D721Med (cell line): ENCODE measurements at places on chromosomes 2 and 18.

GRCh38 chr18:73199151-73199550 lies 331.4 kb upstream of the NETO1 start:
- DNase-seq, result no peak

- no peak for DNase-seq
Measured at GRCh38 chr2:167451496-167452289, 563.4 kb downstream of the XIRP2 start.

DNA sequence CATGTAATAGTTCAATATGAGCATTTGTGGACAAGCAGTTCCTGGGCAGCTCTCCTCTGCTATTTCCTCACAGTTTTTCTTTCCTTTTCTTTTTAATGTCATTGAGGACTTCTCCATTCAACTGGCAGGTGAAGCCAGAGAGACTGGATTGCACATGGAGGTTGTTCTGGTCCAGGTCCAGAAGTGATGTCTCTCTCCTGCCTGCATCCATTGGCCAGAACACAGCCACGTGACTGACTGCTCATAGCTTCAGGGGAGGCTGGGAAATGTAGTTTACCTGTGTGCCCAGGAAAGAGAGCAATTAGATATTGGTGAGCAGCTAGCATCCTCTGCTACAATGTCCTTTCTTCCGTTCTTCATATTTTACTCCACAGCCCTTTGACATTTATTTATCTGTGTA lies 20.2 kb upstream of the ADAM23 start:
- DNase-seq, result no peak

GRCh38 chr2:118059919-118060478 lies 28.3 kb upstream of the INSIG2 start:
- no peak for DNase-seq

GRCh38 chr2:104836841-104837240 lies 17.1 kb upstream of the POU3F3 start:
- DNase-seq, result no peak

DNA sequence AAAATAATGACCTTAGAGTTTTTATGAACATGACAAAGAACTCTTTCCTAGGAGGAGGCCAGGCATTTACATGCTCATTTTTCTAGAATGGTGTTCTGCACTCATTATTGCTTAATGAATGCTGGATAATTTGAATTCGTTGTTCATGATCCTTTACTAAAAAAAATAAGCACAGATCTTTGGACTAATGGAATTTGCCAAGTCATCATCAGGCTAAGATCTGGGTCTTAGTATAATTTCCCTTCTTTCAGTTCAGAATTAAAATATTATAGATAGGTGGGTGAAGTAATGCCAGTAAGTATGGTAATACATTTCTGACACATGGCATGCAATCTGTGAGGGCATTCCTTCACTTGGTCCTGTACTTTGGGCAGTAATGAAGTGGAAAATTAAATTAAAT lies 143.8 kb upstream of the AQP4 start:
- no peak for DNase-seq

DNA sequence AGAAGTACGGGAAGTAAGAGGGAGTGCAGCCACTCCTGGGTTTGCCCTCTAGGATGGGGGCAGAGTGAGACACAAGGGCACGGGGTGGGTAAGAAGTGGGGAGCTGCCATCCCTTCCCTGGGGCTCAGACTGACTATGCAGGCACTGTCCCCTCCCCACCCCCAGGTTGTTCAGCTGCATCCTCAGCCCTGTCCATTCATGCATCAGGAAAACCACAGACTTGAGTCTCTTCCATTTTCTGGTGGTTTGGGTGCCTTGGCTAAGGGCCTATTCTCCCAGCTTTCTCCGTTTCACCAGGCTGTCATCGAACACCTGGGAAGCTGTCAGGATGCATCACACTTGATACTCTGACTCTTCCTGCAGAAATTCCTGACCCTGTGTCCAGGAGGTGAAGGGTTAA lies 111.9 kb downstream of the TFCP2L1 start:
- no peak for DNase-seq

DNA sequence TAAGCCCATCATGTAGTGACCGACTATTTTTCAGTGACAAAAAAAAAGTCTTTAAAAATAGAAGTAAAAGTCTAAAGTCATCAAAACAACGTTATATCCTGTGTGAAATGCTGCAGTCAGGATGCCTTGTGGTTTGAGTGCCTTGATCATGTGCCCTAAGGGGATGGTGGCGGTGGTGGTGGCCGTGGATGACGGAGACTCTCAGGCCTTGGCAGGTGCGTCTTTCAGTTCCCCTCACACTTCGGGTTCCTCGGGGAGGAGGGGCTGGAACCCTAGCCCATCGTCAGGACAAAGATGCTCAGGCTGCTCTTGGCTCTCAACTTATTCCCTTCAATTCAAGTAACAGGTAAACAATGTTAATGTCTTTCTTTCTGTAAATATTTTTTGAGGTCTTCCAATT lies at the start of gene CD28:
CD28 (plus strand) TSS at position 237 of the 400 bp plus-strand sequence; CDS start at position 295, 58 bp downstream.
- no peak for DNase-seq

- no peak for DNase-seq
Measured at GRCh38 chr2:234368861-234369261, 128.0 kb downstream of the ARL4C start.

DNA sequence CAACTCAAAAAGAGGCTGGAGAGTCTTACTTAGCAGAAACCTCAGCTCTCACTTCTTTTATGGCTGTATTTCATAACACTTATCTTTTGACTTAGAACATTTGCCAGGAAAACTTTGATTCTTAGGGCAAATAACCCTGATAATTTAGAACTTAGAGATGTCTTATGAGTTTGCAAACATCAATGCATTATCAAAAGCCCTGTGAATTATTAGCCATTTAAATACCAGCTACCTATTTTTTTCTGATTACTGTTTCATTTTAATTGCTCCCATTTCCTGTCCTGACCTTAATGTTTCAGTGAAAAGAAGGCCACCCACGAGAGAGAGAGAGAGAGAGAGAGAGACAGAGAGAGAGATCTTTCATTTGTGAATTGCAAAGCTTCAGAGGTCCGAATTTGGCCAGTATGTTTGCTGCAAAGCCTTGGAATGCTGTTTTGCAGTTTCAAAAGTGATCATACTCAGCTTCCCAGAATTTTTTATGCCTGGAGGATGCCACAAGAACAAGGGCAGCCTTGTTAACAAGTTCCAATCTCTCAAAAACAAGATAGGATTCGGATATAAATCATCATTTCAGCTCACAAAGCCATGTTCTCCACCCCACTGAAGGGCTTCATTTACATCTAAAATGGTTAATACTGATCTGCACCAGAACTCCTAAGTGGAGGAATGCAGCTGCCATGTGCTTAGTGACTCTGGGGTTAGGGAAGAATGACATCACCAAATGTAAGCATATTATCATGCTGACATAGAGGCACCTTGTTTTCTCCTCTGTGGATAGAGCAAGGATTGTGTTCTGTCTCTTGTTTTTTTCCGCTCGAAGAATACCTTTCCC lies 478.2 kb downstream of the ARHGAP15 start:
- DNase-seq, result no peak

DNA sequence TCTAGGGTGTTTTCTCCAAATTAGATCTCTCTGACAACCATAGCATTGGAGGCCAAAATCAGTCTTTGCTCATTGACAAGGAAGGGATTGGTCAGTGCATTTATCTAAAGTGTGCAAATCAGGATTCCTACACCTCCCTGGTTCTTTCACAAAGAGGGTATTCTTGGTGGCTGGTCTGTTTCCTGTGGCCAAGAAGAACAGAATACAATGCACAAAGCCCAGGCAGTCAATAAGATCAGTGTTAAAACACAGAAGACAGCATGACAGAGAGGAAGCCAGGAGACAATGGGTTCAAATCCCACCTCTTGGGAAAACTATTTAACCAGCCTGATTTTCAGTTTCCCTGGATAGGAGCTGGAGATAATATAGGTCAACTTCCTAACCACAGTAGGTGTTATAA lies 46.1 kb upstream of the THOC1 start:
- no peak for DNase-seq

DNA sequence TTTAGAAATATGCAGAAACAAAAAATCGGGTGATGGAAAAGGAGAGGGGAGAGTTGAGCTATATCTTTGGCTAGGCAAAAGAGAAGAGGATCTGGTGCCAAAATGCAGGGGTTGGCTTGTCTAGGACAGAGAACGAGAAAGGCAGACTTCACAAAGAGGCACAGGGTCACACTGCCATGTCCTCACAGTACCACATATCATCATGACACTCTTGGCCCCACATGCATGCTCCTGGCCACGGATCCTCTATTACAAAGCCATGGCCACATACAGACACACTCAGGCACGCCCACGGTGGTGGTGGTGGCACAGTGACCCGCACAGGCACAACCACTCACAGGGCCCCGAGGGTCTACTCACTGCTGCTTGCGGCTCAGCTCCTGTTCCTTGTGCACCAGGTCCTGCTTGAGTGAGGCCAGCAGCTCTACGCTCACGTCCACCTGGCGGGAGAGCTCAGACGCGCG lies 15.9 kb downstream of the FBXO41 start:
- DNase-seq, result no peak

DNA sequence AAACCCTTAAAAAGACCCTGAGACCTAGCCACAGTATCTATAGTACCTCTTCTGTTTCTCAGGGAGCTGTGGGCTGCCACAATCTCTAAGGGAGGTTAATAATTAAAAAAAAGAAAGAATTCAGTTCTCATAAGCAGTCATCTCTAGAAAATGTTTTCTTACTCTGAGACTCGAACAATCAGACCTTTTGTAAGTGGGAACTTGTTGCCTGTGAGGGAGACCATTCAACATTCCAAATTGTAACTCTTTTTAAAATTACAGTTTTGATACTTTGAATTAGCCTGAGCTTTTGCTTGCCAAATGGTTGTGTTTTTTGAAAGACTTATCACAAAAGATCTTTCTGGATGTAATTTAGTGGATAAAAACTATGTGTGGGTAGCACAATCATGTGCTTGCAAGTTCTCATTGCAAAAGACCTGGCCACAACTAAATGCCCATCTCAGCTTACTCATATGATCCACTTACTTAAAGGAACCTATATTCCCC lies 33.3 kb downstream of the IL1R2 start:
- no peak for DNase-seq

- no peak for DNase-seq
Measured at GRCh38 chr2:130135692-130136541, 6.9 kb upstream of the POTEF start.

DNA sequence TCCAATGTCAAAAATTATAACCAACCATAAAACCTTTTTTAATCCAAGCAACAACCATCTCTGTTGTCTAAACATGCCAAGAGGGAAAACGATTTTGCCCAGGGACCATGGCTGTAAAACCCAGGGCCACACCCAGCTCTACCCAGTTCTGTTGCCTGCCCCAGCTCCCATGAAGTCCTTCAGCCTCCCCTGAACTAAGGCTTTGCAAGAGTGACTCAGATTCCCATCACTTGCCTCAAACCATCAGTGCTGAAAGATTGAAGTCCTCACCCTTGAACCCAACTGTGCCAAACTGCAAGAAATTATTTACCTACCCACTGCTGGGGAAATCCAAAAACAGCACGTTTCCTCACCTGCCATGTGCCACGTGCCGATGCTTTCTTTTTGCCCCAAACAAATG lies 102.5 kb downstream of the TFCP2L1 start:
- no peak for DNase-seq

DNA sequence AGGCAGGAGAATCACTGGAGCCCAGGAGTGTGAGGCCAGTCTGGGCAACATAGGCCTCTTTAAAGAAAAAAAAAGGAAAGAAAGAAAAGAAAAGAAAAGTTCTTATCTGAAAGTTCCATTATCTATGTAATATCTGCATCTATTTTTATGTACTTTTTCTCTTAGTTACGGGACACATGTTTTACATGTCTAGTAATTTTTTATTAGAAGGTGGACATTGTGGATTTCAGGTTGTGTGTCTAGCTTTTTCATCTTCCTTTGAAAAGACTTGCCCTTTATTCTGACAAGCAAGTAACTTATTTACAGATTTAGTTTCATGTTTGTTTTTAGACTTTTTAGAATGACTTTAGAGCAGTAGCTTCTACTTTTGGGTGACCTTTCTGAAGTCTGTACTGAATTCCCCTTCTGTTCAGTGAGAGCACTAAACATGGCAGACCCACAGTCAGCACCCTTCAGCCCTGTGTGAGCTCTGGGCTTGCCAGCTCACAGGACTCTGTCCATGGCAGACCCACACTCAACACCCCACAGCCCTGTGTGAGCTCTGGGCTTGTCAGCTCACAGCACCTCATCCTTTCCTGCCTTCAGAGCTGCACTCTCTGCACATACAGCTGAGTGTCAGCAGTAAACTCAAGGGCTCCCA lies 17.5 kb downstream of the TRAPPC12 start:
- DNase-seq, result no peak

GRCh38 chr2:111022633-111023032 lies 98.1 kb upstream of the BCL2L11 start:
- no peak for DNase-seq

GRCh38 chr2:11938196-11938595 lies 191.8 kb downstream of the LPIN1 start:
- DNase-seq, result no peak
